Urothelium cell line (cell line): ENCODE measurements at places on chromosomes 2 and 18.

DNA sequence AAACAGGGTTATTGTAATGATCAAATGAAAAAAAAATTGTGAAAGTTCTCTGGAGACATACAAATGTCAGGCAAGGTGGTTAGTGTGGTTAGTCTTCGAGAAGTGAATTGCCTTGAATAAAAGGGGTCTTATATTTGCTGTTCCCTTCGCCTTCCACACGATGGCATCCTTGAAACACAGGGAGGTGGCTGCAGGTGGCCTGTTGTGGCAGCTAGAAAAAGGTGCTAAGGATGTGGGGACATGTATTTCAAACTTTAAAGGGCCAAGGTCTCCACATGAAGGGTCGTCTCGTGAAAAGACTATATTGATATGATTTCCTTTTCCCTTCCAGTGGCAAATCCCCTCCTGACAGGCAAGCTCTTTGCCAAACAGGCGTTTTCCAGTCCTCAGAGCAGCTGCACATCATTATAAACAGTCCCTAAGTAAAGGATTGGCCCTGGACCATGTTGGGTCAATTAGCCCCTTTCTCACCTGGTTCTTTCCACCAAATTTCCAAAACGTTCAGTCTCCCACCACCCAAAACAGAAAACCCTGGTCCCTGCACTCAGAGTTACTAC is 68.5 kb downstream of the COPS8 start:
- DNase-seq, result peak; percentile 72

- DNase-seq, result no peak
Observed at GRCh38 chr2:180733330-180733729, 247.1 kb upstream of the UBE2E3 start.

DNA sequence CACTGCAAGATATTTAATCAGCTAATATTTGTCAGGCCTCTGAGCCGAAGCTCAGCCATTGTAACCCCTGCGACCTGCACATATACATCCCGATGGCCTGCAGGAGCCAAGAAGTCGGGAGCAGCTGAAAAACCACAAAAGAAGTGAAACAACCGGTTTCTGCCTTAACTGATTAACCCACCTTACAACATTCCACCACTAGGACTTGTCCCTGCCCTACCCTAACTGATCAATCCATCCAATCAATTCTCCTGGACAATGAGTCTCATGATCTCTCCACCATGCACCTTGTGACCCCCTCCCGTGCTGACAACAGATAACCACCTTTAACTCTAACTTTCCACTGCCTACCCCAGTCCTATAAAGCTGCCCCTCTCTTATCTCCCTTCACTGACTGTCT is 945.4 kb upstream of the GYPC start:
- DNase-seq, result no peak

DNA sequence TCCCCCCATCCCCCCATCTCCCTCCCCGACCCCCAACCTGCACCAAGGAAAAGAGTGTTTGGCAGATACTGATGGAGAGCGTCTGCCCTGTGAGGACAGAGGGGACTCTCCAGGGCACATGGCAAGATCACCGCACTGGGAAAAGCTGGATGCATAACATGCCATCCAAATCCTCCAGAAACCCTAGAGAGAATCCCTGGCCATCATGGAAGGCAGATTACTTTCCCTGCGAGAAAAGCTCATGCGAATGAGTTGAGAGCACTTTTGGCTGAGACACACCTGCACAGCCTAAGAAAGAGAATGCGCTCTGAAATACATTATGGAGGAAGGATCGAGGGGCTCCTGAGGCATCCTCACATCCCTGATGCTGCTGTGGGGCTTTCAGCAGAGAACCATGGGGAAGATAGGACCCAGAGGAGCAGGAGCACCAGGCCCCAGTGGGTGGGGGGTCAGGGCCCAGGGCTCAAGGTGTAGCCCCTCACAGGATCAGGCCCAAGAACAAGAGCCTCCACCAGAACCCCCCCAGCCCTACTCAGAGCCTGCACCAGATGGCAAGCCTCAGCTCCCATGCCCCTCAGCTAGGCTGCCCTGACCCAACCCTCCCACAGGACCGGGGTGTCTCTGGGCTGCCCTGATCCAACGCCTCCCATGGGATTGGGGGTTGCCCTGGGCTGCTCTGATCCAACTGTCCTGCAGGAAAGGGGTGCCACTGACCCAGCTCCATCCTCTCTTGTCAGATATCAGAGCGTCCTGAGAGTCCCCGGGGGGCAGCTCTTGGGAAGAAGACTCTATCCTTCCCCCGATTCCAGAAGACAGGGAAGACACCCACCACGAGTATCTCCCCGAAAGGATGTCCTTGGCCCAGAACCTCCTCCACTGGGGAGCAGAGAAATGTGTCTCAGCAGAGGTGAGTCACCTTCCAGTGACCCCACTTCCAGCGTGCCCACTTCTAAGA is 153.4 kb downstream of the NDUFA10 start:
- DNase-seq, result no peak

GRCh38 chr2:116489944-116490343 is 1324.5 kb upstream of the DDX18 start:
- DNase-seq, result no peak

DNA sequence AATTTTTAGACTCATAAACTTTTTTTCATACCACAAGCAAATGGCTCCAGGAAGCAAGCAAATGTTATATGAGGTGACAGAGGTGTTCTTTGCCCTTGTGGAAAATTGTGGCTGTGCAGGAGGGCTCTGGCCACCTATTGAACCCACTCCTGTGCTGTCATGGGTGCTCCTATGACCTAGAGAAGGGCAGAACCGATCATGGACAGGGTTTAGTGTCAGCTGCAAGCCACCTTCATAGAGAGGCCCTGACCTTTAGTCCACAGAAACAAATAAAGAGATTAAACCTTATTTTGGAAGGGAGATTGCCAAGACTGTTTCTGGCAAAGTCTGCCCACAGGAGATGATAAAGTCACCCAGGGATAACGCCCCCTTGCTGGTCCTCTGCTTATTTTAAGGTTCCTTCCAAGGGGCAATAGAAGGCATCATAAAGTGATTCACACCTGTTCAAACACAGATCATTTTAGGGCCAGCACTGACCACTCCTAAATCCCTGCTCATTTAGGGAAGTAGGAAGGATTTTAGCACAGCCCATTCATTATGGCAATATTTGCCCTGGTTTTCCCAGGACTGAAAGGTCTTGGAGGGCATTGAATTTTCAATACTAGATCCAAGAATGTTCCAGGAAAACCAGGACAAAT is 26.1 kb upstream of the STAT4 start:
- DNase-seq, result no peak

GRCh38 chr2:144996225-144996795 is 476.4 kb upstream of the ZEB2 start:
- DNase-seq, result no peak

DNA sequence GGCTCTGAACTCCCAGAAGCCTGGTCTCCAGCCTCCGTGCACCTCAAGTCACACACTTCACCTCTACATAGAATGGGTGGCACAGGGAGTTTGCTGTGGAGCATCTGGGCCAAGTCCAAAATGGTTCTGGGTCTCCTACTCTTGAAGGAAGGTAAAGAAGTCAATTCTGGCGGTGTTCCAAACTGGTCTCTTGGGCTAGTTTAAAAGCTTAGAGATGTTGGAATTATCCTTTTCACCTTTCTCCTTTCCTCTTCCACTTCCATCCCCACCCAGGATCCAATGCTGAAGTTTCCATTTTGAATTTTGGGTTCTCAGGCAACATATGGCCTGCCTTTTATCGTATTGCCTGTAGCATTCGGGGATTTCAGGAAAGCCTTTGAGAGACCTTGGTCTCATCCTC is 325.2 kb downstream of the PDE11A start:
- no peak for DNase-seq

DNA sequence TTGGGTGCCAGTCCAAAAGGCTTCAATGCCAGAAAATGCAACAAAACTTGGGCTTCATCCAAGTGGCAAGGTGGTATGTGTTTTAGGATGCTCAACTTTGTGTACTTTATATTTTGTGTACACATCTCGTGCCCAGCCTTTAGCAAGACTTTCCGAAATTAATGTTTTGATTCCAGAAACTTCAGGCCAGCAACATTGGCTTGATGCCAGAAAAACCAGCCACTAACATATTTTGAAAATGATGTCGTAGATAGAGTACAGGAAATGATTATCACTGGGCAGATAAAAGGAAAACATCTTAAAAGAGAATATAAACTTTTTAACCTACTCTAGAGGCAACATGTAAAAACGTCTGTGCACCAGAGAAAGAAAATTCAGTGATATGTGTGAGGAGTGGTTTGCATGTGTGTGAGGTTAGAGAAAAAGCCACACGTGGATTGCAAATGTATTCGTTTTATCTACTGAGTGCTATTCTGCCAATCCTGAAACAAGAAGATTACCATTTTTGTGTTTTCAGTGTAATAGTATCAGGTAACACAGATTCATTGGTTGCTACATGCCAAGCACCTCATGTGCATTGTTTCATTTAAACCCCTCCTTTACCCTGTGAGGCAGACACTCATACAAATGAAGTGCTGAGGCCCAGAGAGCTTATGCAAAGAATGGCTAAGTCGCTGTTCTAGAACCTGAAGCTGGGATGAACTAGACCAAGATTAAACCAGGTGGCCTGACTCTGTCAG is 264.8 kb downstream of the C1D start:
- peak; percentile 31 for DNase-seq

GRCh38 chr18:53375621-53376020 is 848.8 kb downstream of the MBD2 start:
- no peak for DNase-seq

GRCh38 chr2:106363791-106364190 is 104.4 kb downstream of the RGPD3 start:
- no peak for DNase-seq

DNA sequence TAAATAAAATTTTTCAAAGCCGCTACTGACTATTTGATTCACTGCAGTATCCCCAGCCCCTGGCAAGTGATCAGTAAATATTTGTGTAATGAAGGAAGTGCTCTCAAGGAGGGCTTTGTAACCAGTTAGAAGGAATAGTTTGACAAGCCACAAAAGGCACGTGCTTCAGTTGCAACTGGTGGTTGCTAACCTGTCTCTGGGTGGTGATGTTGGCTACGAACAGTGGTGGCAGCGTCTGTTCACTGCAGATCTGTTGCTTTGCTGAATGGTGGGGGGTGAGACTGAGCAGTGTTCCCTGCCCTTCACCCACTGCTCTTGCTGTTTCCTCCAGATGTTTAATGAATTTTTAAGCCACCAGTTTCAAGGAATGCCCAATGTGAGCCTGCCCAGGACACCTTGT is 73.9 kb upstream of the SIX2 start:
- no peak for DNase-seq

DNA sequence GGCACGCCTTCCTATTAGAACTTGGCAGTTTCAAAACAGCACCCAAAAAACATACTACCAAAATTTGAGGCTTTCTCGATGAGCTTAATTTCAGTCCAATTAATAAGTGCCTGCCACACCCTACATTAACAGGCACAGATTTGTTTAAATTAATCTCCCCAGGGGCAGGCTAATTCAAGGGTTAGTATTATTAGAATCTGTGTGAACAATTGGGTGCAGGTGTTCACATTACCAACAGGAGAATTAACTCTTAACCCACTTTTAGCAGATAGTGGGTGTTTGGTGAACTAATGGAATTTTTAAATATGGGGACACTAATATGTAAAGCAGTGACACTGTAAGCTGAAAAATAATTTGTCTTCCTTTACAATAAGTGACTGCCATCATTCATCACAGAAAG is 4.1 kb downstream of the MBD2 start:
- no peak for DNase-seq

- DNase-seq, result no peak
Observed at GRCh38 chr2:44167311-44167907, 1.3 kb upstream of the PPM1B start.

GRCh38 chr2:188784269-188784762 is 189.9 kb upstream of the COL3A1 start:
- DNase-seq, result no peak

GRCh38 chr2:67528320-67528719 is 131.2 kb downstream of the ETAA1 start:
- no peak for DNase-seq

DNA sequence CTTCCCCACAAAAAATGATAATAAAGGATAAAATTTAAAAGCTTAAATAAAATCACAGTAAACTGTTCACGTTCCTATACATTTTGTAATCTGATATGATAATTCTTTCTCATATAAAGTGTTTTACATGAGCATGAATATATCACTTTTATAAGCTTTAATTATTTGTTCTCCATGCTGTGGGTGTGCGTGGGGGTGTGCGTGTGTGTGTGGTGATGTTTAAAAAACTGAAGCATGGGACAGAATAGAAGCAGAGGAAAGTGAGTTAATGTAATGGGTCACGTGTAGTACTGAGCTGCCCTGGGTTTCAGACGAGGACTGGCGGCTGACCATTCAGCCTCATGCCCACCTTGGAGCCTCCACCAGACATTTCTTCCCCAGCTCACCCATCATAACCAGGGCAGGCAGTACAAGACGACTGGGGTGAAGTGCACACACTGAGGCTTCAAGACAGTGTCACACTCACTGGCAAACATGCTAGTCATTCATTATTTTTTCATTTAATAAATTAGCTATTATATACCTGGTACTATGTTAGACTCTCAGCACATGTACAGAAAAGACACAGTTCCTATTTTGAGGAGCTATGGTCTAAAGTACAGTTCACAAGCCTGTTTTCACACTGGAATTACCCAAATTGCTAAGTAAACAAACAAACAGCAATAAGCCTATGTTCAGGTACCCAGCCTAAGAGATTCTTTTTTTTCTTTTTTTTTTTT is 97.2 kb upstream of the LPIN2 start:
- no peak for DNase-seq

GRCh38 chr2:82827426-82827825 is 1631.7 kb downstream of the SUCLG1 start:
- no peak for DNase-seq

DNA sequence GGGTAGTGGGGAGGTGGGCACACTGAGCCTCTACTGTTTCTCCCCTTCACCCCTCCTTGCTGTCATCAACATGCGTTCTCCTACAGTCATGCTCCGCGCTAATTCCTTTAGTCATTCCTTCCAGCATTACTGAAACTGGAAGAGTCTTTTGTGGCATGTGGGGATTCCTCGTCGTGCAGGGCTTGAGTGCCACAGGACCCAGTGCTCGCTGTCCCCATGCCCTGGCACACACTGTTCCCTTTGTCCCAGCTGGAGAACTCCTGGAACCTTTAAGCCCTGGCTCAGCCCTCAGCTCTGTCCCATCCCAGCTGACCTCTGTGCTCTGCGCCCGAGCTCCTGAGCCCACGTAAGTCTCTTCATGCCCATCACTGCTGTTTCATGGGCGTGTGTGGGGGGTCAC is 42.1 kb downstream of the ODC1 start:
- no peak for DNase-seq

DNA sequence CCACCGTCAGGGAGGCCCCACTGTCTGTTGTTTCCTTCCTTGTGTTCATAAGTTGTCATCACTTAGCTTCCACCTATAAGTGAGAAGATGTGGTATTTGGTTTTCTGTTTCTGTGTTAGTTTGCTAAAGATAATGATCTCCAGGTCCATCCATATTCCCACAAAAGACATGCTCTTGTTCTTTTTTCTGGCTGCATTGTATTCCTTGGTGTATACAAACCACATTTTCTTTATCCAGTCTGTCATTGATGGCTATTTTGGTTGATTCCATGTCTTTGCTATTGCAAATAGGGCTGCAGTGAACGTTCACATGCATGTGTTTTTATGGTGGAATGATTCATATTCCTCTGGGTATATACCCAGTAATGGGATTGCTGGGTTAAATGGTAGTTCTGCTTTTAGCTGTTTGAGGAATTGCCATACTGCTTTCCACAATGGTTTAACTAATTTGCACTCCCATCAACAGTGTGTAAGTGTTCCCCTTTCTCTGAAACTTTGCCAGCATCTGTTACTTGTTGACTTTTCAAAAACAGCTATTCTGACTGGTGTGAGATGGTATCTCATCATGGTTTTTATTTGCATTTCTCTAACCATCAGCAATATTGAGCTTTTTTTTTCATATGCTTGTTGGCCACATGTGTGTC is 156.6 kb upstream of the NOSTRIN start:
- no peak for DNase-seq

- no peak for DNase-seq
Observed at GRCh38 chr2:240213476-240214421, 73.3 kb upstream of the OTOS start.
